ENCODE measurements at places on chromosomes 7 and 10. TPM values are rescaled to one million over a fixed set of nuclear protein-coding genes. Genes with fewer than 3 reads are reported as not detected.

- H3K4me1 ChIP-seq, result no peaks in the 10 kb centered on the region
- DNase-seq, result no peak
- H3K4me3 ChIP-seq, result no peak overlapping the region
- H3K27me3 ChIP-seq, result no peaks in the 10 kb centered on the region
- no peak overlapping the region for H3K27ac ChIP-seq
Observed at GRCh38 chr10:64219271-64220025, 698.2 kb downstream of the REEP3 start.

The ABLIM1 gene
- 90.0 TPM for polyA plus RNA-seq

- no peak for DNase-seq
- H3K36me3 ChIP-seq, result no peaks in the 10 kb centered on the region
- H3K4me1 ChIP-seq, result peaks cover 4% of the 10 kb centered on the region
- H3K27me3 ChIP-seq, result no peaks in the 10 kb centered on the region
- H3K27ac ChIP-seq, result no peak overlapping the region
Observed at GRCh38 chr7:78953726-78954363, 499.6 kb downstream of the MAGI2 start.

- no peak for DNase-seq
- no peaks in the 10 kb centered on the region for H3K36me3 ChIP-seq
- H3K27me3 ChIP-seq, result no peaks in the 10 kb centered on the region
- no peaks in the 10 kb centered on the region for H3K4me1 ChIP-seq
- H3K4me3 ChIP-seq, result no peak overlapping the region
Observed at GRCh38 chr10:7474388-7474787, 63.6 kb upstream of the SFMBT2 start.

The ARMC3 gene
- 63.9 TPM for polyA plus RNA-seq

DNA sequence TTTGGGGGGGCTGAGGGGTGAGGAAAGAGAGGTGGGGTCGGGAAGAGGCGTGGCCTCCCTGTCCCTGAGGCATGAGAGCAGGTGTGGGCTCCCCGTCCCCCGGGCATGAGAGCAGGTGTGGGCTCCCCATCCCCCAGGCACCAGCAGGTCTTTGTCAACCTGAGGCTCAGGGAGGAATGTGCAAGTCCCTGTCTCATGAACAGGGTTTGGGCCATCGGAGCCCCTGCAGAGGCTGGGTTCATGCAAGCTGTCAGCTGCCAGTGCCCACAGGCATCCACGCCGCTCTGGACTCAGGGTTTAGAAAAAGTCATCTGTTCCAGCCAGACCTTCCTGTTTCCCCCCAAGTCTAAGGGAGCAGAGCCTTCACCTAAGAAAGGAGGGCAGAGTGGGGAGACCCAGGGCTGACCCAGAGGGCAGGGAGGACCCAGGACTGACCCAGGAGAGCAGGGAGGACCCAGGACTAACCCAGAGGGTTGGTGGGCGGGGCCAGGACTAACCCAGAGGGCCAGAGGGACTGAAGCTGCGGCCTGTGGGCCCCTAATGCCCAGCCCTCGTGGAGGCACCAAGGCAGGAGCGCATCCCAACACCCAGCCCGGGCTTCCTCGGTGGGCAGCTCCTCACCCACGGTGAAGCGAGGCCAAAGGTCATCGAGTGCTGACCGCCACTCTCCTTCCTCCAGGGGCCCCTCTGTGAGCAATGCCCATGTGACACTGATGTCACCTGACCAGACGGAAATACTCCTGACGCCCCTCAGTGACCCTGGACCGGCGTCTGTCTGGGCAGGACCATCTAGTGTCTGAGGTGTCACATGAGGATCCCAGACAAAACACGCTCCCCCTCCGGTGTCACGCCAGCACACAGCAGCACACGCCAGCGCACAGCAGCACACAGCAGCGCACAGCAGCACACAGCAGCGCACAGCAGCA lies 28.9 kb upstream of the GPR146 start:
- H3K27me3 ChIP-seq, result no peaks in the 10 kb centered on the region
- H3K4me1 ChIP-seq, result no peaks in the 10 kb centered on the region
- H3K27ac ChIP-seq, result no peak overlapping the region
